NCI-H82 (cell line): ENCODE measurements at places on chromosomes 3 and 15.

DNA sequence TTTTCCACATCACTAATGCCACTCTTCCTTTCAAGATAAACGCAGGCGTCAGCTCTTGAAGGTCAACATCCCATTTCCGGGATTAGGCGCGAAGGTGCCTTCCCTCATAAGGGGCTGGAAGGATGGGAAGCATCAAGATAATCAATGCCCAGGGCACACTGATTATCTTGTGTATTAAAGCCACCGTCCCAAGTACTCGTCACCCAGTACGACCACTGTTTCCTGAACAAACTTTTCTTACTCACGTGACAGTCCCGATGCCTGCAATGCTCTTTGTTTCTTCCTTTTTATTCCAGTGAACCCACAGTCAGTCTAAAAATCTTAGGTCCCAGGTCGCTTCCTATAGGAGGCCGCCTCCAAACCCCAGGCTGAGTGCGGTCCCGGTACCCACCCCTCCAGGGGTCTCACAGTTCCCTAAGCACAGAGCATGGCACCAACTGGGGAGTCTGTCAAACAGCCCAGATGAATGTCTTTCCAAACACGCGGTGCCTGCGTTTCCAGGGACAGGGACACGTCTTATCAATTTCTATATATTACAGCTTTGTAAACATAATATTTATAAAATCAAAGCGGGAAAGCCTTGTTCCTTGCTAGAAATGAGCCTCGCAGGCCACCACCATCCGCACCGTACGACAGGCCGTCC is 589 bp downstream of the ANAPC13 start:
- peak; percentile 65 for DNase-seq

DNA sequence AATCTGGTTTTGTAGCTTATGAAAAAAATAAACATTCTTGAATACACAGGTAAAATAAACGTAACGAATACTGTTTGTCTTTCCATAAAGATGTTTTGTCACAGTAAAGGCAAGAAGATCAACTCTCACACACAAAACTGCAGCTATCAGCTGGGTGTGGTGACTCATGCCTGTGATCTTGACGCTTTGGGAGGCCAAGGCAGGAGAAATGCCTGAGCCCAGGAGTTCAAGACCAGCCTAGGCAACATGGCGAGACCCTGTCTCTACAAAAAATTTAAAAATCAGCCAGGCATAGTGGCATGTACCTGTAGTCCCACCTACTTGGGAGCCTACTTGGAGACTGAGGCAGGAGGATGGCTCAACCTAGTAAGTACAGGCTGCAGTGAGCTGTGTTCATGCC is 39.6 kb downstream of the CBLB start:
- DNase-seq, result no peak

- DNase-seq, result peak; percentile 96
Observed at GRCh38 chr15:78638658-78639314, 2.2 kb downstream of the CHRNB4 start.

DNA sequence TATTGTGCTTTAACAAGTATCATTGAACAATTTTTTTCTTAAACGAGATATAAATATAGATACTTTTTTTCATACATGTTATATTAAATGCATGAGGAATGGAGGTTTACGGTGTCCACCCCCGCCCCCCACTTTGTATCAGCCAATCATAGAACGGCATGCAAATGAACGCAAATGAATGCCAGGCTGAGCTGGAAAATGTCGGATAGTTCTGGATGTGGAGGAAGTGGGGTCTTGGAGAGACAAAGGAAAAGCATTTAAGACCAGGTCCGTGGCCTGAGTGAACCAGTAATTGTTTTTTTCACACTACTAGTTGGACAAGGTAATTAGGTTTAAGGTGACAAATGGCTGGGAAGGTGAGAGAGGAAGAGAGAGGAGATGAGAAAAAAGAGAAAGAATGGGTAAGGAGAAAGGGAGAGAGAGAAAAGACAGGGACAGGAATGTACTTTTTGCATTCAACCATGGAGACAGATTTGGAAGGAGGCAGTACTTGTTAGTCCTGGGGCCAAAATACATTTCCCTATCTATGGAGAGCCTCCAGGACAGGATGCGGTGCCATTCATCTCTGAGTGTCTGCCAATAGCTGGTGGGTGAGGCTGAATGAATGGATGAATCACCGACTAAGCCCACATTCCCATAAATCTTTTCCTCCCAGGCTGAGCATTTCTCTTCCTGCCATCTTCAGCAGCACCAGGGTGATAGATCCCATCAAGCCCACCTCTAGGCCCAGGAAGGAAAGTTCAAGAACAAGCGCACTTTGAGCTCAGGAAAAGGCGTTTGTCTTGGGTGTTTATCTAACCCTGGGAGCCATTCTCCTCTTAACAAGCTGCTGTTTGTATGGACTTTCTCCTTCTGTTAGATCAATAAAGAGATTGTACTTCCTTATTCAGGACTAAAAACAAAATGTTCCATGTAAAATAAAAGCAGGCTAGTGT is 1.4 kb upstream of the RAD18 start:
- DNase-seq, result no peak

DNA sequence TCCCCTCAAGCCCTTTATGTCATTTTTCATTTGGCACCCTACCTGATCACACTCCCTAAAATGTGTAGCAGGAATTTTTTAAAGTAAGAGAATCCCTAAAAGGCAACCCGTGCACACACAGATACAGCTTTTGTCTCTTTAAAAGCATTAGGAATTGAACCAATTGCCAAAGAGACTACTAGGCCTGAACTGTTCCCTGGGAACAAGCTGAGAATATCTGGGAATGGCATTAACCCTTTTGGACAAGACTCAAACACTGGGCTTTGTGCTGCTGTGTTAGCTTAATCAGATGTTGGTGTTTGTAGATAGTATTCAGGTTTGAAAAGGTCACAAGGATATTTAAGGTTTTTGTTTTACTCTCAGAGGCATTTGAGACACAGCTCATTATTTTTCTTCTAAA is 414.4 kb upstream of the PDZRN3 start:
- no peak for DNase-seq
